ENCODE measurements at places on chromosomes 3 and 15.

DNA sequence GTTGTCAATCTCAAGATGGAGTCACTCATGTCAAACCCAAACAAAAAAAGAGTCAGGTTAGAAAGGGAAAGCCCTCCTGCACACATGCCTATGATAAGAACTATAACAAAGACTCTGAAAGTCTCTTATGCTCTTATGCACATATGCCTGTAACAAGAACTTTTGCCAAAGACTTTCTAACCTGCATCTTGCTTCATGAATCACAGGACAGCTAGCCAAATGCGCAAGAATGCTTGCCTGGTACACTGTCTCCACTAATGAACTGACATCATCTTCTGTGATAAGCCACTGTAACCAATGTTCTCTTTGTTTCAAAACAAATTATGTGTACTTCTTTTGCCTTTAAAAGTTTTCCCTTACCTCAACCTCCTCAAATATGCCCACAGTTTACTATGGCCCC, 18.2 kb upstream of the EHHADH start:
- no peak for DNase-seq

GRCh38 chr3:180277041-180277440, 240.3 kb upstream of the PEX5L start:
- DNase-seq: peak; percentile 40

DNA sequence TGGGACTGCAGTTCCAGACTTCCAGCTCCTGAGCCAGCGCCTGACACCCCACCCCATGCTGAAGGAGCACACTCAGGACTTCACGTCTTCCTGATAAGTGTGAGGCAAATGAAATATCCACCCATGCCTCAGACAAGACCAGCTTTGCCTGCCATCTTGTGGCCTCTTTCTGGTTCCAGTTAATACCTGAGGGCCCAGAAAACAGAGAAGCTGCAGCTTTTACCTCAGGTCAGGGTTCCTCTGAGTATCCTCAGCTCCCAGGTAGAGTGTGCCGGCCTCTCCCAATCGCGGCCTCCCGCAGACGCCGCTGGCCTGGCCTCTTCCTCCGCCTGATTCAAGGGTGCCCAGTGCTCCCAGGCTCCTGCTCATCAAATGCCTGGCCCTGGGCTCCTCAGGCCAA, 5.1 kb upstream of the KLHL6 start:
- peak; percentile 23 for DNase-seq

DNA sequence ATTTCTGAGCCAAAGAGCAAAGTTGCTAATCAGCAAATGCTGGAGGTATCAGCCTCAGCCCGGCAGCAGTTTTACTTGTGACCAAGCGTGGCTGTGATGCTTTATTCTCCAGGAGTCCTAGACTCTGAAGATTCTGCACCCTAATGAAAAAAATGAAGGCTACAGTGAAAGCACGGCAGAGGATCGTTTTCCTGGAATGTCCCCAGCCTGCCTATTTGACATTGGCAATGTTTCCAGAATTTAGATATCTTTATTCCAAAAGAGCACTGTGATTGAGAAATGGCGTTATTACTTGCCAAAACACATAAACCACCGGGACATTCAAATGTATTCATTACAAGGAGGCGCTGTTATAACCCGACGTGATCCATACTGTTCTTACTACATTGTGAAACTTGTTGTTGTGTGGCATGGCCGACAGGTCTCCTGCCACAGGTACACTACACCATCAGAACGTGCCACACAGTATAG, 263.8 kb downstream of the SLCO3A1 start:
- no peak for DNase-seq

GRCh38 chr3:121995161-121996137, 26.6 kb downstream of the ILDR1 start:
- DNase-seq: peak; percentile 94

GRCh38 chr3:129199366-129199765, 15.7 kb upstream of the CNBP start:
- DNase-seq: no peak

GRCh38 chr3:196432137-196432879, at the start of gene UBXN7:
Gene UBXN7, minus strand, starts transcription at chr3:196432427. Its CDS starts 28 bp downstream, at chr3:196432399.
- peak; percentile 93 for DNase-seq

DNA sequence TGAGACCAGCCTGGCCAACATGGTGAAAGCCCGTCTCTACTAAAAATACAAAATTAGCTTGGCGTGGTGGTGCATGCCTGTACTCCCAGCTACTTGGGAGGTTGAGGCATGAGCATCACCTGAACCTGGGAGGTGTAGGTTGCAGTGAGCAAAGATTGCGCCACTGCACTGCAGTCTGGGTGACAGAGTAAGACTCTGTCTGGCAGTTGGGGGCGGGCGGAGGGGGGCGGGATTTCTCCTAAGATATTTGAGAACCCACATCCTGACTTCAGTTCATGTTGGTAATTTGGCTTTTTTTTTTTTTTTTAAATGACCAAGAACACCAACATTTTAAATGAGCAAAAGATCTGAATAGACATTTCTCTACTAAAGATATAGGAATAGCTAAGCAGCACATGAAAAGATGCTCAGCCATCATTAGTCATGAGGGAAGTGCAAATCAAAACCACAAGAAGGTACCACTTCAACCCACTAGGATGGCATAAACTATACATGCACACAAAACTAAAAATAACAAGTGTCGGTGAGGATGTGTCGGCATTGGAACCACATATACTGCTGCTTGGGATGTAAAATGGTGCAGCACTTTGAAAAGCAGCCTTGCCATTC, 75.6 kb upstream of the LMOD3 start:
- DNase-seq: no peak

DNA sequence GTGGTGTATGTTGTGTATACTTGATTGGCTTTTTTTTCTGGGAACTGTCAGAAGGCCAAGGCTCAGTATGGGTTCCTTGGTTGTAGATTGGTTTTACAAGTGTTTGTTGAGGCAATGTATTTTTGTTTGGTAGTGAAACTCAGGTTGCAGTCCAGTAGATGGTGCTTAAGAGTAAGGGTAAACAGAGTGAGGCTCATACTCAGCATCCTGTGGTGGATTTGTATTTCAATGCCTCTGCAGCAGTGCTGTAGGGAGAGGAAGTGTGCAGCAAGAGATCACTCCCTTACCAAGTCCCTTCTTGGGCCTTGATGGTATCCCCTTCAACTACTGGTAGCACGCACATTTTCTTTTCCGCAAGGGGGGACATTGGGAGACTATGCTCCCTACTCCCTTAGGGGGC, 428.5 kb upstream of the CNTN3 start:
- no peak for DNase-seq

DNA sequence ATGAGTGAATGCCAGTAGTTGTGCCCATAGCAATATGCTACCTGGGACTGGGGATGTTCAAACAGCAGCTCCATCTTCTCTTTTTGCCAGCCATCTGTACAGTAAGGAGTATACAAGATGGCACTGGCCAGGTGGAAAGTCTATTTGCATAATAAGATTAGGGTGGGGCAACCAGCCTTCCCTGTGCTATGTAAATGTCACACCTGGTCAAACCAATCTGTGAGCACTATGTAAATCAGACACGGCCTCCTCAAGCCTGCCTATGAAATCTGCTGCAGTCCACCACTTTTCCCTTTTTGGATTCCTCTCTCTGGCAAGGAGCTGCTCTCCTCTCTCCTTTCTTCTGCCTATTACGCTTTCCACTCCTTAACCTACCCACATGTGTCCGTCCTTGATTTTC, 53.0 kb downstream of the C3orf80 start:
- no peak for DNase-seq

DNA sequence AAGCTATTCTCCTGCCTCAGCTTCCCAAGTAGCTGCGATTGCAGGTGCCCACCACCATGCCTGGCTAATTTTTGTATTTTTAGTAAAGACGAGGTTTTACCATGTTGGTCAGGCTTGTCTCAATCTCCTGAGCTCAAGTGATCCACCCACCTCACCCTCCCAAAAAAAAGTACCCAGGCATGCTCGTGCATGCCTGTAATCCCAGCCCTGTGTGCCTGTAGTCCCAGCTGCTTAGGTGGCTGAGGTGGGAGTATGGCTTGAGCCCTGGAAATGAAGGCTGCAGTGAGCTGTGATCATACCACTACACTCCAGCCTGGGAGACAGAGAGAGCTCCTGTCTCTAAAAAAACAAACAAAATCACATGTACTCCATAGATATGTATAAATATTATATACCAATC, 176.5 kb downstream of the SOX2 start:
- DNase-seq: no peak

DNA sequence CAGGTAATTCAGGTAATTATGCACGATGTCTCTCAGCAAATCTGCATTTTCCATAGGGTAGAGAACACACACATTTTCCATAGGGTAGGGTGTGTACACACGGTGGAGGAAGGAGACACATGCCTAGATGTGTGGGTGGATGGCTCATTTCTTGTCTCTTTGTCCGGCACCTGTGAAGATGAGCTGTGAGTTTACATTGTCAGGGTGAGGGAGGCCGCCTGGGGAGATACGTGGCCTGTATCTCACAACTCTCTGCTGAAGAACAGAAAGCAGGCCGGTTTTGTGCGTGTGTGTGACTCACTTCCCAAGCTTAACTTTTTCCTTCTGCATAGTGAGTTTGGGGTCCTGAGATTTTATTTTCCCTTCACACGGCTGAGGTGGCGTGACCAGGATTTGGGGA, 60.3 kb downstream of the SLC6A6 start:
- no peak for DNase-seq

- no peak for DNase-seq
Observed at GRCh38 chr3:160134454-160134853, 90.8 kb upstream of the C3orf80 start.

GRCh38 chr15:76514282-76514681, 177.7 kb downstream of the ISL2 start:
- DNase-seq: no peak

- no peak for DNase-seq
Observed at GRCh38 chr3:105691053-105691452, 177.8 kb downstream of the CBLB start.

DNA sequence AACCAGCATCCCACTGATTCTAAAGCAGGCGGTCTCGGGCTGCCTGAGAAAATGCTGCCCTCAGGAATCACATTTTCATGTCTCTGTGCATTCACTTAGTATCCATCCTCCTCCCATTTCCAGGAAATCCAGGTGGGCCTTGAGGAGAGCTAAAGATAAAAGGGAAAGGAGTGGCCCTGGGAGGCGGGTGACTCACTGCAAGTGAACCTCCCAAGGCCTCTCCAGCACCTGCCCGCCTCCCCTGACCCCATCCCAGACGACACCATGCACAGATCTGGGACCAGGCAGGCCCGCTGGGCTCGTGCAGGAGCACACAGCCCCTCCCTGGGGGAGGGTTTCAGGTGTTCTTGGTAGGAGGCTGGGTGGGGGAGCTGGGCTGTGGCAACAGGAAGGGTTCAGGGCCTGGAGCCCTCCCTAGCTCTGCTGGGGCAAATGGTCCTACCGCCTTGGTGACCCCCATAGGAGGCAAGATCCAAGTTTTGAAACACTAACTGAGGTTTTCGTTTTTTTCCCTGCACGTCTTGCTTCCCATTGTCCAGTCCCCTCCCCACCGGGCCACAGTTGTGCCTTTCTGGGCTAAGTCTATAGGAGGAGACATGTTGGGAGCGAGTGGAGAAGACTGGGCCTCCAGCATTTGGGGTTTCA, 22.2 kb downstream of the MELTF start:
- DNase-seq: no peak
